ENCODE measurements at places on chromosomes 2 and 18.

DNA sequence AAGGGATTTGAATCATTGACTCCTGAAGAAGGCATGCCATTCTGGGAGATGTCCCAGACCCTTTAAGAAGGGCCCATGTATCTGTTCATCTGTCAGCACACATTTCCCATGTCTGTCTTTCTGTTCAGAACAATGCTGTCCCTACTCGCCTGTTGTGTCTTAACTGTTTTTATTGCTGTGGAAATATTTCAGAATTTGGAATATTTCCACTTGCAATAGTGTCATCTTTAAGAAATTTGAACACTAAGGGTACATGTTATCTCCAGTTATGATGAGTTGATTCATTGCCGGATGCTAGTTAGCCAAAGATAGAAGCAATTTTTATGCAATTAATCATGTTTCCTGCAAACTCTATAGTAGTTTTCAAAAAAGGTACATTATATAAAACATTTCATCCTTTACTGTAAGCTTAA is 36.9 kb upstream of the NT5C1B start:
- DNase-seq, result no peak

GRCh38 chr2:128664499-128664971 is 345.9 kb upstream of the HS6ST1 start:
- no peak for DNase-seq

- DNase-seq, result no peak
These were observed 216.8 kb downstream of the MGAT5 start for GRCh38 chr2:134470561-134471168.

GRCh38 chr2:195318440-195319111 is 338.4 kb upstream of the SLC39A10 start:
- DNase-seq, result peak; percentile 31

DNA sequence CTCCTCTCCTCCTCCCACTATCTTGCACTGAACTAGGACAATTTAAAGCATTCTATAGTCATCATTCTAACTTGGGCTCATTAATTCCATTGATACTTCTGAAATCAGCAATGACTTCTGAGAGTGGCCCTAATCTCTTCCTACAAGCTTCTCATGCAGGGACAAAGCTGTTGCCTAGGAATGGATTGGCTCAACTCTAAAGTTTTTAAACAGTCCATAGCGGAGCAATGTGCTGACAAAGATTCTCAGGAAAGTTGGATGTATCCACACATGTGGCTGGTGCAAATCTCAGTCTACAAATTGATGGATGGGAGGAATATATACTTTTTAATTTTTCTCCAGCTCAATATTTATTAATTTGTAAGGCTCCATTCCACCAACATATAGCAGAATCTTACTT is 388.9 kb downstream of the SETBP1 start:
- DNase-seq, result no peak

- DNase-seq, result no peak
These were observed 109.4 kb downstream of the PARD3B start for GRCh38 chr2:204654669-204655068.

DNA sequence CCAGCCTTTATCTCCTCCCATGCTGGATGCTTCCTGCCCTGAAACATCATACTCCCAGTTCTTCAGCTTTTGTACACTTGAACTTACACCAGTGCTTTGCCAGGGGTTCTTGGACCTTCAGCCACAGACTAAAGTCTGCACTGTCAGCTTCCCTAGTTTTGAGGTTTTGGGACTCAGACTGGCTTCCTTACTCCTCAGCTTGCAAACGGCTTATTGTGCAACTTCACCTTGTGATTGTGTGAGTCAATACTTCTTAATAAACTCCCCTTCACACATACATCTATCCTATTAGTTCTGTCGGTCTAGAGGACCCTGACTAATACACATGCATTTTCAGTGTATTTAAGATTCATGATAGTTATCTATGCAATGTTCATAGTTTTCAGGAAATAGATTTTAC is 35.8 kb upstream of the ZNF804A start:
- no peak for DNase-seq

DNA sequence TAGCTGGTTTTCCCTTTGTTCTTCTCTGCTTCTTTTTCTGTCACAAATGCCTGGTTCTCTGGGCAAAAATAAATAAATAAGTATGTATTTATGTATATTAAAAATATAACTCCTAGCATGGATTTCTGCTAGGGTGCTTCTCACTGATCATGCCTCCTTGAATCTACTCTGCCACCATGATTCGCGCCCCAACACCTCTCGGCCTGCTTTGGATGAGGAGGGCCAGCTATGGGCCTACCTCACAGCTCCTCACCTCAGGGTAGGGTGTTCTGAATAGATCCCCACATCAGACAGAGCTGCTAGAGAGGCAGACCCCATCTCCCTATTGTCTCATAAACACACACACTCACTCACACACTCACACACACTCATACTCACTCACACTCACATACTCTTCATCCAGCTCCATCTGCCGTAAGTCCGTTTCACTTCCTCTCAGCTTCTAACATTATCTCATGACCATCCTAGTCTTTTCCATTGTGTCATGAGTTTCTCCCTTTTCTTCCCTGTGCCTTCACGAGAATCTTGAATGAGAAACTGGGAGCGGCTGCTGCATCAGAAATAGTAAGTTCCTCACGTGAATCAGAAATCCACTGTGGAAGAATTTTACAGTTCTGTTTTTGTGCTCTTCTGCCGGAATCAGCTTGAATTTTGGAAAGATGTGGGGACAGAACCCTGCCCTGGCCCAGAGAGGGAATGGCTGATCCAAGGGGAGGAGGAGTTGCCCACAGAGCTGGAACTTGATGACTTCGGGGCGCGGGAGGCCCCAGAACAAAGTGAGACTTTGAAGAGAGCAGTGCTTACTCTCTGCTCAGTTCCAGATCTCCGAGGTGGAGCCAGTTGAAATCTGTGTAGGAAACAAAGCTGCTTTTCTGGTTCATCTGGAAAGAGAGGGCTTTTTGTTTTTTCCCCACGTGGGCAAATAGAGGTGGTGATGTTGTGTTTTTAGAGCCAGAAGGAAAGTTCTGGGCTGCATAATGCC is 20.9 kb downstream of the ANXA4 start:
- DNase-seq, result no peak

- no peak for DNase-seq
These were observed 52.1 kb upstream of the FAHD2A start for GRCh38 chr2:95350368-95350767.

Measured in GM13977 (cell line).